ENCODE measurements at places on chromosomes 12 and 14.

GRCh38 chr12:122732170-122732569, 1.5 kb upstream of the HCAR1 start:
- no peak for DNase-seq

GRCh38 chr14:77470224-77470870, 12.5 kb downstream of the AHSA1 start:
- DNase-seq = no peak

- peak; percentile 60 for DNase-seq
Observed at GRCh38 chr14:103023881-103024473, 33.4 kb downstream of the CDC42BPB start.

GRCh38 chr12:65593239-65593701, 231.0 kb upstream of the HMGA2 start:
- DNase-seq = no peak

GRCh38 chr12:5258498-5258897, 173.4 kb upstream of the NTF3 start:
- peak; percentile 96 for DNase-seq

All from fibroblast of upper back skin (primary cell).